ENCODE measurements at places on chromosomes 2 and 18. TPM values are rescaled to one million over a fixed set of nuclear protein-coding genes. Genes with fewer than 3 reads are reported as not detected.

- peak; percentile 35 for DNase-seq
Observed at GRCh38 chr2:187118331-187119099, 269.5 kb upstream of the ZSWIM2 start.

Gene IL36A
- total RNA-seq, result not detected

GRCh38 chr2:231409776-231410175 is 14.3 kb downstream of the B3GNT7 start:
- no peak for DNase-seq

Gene G6PC2
- not detected for total RNA-seq

Gene FAM117B
- 4.6 TPM for total RNA-seq

Gene ZBTB7C
- not detected for total RNA-seq

Gene GPC1
- total RNA-seq, result 78.1 TPM

DNA sequence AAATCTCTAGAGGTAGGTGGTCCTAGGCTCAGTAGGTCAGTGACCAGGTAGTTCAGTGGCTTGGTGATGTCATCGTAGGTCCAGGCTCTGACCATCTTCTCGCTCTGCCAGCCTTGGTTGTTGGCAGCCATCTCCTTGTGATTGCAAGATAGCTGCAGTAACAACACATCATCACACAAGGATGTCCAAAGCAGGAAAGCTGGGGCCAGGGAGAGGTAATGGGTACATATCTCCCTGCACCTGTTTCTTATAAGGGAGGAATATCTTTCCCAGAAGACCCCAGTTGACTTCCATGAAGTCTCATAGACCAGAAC is 60.5 kb downstream of the ANKRD44 start:
- DNase-seq, result no peak

Gene KYNU
- total RNA-seq, result not detected

DNA sequence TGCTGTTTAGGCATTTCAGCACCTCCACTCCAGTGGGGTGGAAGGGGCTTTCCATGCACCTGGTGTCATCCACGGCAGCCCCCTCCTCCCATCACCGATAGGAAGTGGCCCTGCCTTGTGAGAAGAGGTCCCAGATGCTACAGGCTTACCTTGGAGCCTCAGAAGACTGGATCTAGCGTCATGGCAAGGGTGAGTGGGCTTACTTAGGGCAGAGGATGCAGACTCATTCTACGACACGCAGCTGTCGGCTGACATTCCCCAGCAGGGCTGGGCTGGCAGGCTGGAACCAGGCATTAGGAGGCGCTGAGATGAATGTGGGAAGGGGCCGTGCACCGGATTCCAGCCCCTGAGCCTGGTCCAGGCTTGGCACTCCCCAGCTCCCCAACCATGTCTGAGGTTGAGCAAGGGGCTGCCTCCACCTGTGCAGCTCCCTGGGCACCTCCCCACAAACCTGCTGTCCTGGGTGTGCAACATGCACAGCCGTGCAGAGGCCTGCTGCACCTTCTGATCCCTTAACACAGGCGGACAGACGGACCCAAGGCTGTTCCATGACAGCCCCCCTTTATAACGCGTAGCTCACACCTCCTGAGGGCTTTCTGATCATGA is 1.7 kb upstream of the PRLH start:
- no peak for DNase-seq

GRCh38 chr2:208255557-208256106 is 761 bp upstream of the IDH1 start:
- no peak for DNase-seq

DNA sequence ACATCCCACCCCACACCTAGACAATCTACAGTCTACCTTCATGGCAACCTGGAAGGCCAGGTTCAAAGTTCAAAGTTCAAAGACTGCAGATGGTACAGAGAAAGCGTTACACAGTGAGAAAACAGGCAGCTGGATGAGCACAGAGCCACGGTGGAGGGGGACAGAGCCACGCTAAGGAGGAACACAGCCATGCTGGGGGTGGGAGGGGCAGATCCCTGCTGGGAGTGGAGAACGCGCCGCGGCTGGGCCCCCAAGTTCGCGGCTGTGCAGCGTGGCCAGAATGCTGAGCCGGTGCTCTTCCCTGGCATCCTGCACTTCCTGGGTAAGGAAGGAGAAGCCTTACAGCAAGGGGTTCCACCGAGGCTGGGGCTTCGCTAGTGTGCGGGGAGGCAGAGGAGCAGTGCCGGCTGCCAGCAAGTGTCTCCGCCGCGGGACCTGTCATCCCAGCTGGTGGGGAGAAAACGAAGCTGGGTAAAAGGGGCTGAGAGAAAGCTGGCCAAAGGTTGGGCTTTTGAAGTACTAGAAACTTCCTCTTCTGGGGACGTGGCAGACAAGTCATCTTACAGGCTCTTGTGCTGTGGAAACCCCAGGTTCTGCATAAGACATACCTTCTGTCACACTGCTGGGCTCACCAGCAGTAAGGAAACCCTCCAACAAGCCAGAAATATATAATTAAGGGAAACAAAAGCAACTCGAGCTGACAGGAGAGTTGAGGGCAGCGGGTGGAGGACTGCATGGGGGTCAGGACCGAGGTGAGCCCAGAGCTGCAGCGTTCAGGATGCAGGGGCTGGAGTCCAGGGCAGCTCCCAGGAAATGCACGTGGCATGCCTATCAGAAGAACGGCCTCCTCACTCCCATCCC is 115.5 kb downstream of the HDAC4 start:
- DNase-seq, result no peak

GRCh38 chr2:16475986-16476567 is 189.6 kb downstream of the CYRIA start:
- DNase-seq, result no peak

Gene TTL
- total RNA-seq, result 78.4 TPM

DNA sequence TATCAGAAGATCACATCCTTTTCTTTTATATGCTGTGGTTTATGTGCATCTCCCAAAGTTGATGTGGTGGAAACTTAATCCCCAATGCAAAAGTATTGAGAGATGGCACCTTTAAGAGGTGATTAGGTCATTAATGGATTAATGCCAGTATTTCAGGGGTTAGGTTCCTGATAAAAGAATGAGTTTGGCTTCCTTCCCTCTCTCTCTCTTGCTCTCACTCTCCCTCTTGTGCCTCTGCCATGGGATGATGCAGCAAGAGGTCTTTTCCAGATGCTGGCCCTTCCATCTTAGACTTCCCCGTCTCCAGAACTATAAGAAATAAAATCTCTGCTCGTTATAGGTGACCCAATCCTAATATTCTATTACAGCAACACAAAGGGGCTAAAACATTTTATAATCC is 85.0 kb downstream of the TTC27 start:
- no peak for DNase-seq

Gene SKOR2
- not detected for total RNA-seq

DNA sequence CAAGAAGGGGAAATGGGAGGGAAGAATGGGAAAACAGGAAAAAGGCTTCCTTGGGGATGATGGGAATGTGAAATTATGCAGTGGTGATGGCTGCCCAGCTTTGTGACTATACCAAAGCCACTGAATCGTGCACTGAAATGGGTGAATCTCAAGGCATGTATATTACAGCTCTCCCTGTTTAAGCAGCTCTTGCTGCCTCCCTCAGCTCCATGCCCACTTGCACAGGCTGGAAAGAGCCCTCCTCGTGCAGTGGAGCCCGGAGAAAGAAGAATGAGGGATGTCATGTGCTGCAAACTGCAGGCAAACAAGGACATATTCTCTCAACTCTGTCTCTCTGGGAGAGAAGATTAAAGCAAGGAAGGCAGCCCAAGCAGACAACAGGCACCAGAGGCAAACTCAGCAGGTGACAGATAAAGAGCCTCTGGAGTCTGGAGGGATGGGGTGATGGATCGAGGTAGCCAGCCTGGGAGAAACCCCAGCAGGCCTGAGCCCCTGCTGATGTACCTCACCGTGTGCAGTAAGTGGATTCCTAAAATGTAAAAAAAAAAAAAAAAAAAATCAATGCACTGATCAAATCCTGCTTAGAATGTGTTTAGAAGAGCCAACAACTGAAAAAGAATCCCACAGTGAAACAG is 62.4 kb upstream of the SLC66A3 start:
- DNase-seq, result no peak

DNA sequence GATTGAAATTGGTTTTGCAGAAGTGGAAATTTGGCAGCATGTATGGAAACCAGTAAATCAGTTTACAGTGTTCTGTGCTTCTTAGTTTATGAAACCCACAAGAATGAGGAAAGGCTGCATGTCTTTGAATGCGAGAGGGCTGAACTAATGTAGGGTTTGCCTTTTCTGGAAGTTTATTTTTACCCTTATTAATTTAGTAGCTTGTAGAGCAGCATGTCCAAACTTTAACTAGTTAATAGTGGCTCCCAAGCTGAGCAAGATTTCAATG is 50.4 kb downstream of the LDLRAD4 start:
- no peak for DNase-seq

Gene YIPF4
- 65.8 TPM for total RNA-seq

GRCh38 chr2:174740721-174741120 is 23.6 kb downstream of the CHRNA1 start:
- no peak for DNase-seq

DNA sequence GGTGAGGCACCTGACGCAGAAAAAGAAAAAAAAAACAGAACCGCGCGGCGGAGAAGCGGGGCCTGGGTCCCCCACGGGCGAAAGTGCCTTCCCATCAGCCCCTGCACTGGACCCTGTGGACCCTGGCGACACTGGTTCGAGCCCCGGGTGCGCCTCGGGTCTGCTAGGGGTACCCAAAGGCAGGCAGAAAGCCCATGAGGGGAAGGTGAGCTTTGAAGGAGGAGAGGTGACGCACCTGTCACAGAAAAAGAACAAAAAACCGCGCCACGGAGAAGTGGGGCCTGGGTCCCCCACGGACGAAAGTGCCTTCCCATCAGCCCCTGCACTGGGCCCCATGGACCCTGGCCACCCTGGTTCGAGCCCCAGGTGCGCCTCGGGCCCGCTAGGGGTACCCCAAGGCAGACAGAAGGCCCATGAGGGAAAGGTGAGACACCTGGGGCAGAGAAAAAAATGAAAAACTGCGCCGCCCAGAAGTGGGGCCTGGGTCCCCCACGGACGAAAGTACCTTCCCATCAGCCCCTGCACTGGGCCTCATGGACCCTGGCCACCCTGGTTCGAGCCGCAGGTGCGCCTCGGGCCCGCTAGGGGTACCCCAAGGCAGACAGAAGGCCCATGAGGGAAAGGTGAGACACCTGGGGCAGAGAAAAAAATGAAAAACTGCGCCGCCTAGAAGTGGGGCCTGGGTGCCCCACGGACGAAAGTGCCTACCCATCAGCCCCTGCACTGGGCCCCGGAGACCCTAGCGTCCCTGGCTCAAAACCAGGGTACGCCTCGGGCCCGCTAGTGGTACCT is 227.4 kb downstream of the CCDC74A start:
- no peak for DNase-seq

- no peak for DNase-seq
Observed at GRCh38 chr2:74708883-74709282, 54.8 kb downstream of the SEMA4F start.

Gene ABCB11
- not detected for total RNA-seq

DNA sequence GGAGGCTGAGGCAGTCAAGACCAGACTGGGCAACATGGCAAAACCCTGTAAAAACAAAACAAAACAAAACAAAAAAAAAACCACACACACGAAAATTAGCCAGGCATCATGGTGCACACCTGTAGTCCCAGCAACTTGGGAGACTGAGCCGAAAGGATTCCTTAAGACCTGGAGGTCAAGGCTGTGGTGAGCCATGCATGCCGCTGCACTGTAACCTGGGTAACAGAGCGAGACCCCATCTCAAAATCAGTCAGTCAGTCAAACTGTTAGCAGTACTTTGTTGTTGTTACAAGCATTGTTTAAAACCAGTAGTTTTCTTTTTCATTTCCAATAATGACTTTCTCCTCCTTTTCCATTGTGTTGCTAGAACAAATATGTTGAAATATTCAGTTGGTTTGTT is 21.7 kb downstream of the EPB41L5 start:
- no peak for DNase-seq

- DNase-seq, result peak; percentile 36
Observed at GRCh38 chr18:76495006-76495370, at the start of gene ZNF516. Gene ZNF516 (minus strand): TSS chr18:76495242. CDS start chr18:76443054, 52,188 bp downstream.

DNA sequence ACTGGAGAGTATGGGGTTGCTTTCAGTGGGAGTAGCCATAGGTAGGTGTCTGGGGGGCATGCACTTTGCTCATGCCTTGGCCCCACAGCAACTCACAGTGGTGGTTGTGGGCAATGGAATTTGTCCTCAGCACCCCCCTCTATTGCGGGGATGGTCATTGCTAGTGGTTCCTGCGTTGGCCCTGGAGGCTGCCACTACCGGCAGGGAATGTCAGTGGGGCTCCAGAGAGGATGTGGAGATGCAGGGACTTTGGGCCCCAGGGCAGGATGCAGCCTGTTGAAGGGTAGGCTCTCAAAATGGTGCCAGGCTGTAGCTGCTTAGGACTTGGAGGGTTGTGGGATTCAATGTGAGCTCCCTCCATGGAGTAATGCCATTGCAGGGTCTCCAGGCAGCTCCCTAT is 125.0 kb downstream of the XRCC5 start:
- DNase-seq, result no peak

DNA sequence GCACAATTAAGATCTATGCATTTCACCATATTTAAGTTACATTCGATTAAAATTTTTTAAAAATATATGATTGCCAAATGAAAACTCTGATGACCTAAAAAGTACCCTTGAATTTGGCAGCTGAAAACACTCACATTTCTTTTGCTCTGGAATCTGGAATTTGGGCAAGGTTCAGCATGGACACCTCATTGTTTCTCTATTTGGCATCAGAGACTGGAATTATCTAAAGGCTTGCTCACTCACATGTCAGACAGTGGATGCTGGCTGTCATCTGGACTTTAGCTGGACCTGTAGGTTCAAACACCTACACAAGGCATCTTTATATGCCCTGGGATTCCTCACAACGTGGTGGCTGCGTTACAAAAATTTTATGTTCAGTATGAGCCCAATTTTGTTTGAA is 16.1 kb downstream of the MBOAT2 start:
- DNase-seq, result no peak

DNA sequence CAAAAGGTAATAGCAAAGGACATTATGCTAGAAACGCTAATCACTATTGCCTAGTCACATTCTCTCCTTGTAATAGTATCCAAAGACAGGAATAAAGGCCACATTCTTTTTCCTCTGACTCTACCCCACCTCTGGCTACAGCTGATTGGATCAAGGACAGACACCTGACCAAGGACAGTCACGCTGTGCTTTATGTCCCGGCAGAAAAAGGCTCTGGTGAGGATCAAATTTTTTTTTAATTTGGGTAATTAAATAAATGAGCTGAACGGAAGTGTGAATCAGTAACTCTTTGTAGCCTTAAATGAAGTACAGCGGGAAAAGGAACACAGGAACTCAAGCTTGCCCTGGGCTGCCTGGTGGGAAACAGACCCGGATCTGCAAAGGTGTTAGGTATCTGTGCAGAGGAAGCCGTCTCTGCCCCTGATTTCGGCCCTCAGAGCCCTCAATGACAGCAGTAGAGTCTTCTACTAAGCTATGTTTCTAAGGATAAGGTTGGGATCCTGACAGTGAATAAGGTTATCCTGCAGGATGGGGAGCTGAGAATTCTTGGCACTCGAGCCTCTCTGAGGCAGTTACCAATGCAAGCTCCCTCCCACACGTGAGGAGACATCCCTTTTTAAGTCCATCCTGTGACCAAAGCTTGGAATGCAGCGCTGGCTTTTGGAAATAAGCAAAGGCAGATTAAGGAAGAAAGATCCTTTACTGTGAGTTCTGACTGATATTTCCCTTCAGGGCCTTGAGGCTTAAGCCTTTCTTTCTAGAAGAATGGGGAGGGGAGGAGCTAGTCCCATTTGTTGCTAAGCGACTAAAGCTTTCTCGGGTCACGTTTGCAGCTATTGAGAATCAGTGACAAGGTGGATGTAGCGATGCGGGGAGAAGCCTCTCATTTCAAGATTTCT is 37.8 kb upstream of the IKZF2 start:
- DNase-seq, result peak; percentile 47

Data from SJCRH30 (cell line).